ENCODE measurements at places on chromosomes 5 and 9.

DNA sequence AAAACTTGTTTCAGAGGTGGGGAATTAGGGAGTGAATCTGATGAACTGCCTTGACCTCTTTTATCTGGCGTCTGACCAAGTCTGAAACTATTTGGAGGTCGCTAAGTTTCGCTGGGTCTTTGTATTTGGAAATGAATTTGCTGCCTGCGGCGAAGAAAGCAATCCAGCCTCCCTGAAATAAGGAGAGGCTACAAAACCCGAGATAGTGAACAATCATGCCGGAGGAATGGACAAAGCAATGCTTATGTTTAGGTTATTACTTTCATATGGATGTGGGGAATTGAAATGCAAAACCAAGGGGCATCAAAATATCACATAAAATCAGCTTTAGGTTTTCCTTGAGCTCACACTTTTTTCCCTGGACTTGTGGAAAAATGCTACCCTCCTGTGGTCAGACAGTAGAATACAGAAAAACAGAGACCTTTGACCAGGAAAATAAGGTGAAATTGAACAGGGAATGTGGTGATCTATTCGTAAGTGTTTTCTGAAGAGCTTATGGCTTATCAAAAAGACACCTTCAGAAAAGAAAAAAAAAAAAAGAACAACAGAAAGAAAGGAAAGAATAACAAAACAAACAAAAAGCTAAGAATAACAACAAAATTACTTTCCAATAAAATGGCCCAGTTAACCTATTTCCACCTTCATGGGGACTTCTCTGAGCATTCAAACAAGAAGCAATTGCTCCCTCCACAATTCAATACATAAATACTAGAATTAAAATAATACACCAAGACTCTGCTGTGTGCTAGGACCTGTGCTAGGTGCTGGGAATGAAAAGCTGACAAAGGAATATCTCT lies 68.6 kb upstream of the DPYSL3 start:
- DNase-seq: no peak

GRCh38 chr9:17587113-17587512 lies 8.2 kb downstream of the SH3GL2 start:
- DNase-seq: no peak

DNA sequence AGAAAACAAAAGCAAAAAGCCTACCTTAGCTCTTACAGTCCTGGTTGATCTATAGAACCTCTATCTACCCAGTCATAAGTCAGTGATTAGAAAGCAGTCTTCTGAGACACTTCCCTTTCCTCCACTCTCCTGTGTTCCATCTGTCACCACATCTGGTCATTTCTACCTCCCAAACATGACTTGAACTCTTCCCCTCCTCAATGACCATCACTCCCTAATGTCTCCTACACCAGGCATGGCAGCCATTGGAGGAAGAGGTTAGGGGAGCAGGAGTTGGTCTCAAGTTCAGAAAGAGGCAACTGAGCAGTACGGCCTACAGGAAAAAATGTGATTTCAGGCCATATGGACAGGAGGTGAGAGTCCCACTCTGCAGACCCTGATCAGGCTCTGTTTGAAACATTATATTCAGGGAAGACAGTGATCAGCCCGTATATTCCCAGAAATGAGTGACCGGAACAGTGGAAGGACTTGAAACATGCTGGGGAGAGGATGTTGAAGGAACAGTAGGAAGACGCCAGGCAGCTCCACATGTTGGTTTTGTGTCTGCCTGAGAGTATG lies 12.0 kb downstream of the ABLIM3 start:
- no peak for DNase-seq

DNA sequence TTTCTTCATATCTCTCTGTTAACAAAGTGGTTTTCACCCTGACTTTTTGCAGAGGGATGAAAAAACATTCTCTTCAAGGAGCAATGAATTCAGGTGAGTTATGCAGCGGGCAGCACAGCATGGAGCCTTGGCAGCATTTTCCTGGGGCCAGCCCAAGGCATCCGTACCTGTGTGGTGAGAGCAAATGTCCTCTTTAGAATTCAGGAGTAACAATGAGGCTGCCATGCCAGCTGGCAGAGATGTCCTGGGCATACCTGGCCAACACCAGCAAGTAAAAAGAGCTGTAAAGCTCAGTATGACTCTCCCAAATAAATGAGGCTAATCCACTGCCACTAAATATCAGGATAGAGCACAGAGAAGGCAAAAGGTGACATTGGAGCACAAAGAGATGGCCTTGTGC lies 277.6 kb upstream of the TRPC7 start:
- no peak for DNase-seq

- no peak for DNase-seq
These were observed 231.7 kb upstream of the CDH12 start for GRCh38 chr5:23084815-23085214.

GRCh38 chr5:105695941-105696340 lies 1974.8 kb downstream of the EFNA5 start:
- no peak for DNase-seq

- no peak for DNase-seq
These were observed 151.7 kb upstream of the ELL2 start for GRCh38 chr5:96113170-96113939.

DNA sequence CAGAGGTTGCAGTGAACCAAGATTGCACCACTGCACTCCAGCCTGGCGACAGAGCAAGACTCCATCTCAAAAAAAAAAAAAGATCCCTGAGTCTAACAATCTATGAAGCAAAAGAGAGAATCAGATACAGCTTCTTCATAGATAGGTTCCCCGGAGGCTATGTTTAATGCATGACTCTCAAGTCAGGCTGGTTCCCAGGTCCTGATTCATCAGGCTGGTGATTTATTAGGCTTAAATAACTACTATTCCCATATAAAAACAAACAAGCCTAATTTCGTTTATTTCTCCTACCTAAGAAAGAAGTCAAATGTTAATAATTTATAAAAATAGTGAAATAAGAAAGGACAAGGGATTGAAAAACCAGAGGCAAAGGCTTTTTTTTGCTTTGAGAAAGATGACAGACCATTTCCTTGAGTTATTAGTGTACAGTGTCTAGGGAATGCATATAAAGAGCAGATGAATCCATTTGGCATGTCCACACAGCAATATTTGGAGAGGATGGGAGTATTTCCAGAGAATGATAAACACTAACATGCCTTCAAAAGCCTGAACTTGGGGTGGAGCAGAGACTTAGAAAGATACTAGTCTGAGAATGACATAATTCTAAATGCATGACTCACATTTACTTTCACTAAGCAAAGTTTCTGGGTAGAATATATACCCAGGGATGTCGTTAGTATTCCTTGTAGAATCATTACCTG lies 115.3 kb downstream of the NREP start:
- no peak for DNase-seq

DNA sequence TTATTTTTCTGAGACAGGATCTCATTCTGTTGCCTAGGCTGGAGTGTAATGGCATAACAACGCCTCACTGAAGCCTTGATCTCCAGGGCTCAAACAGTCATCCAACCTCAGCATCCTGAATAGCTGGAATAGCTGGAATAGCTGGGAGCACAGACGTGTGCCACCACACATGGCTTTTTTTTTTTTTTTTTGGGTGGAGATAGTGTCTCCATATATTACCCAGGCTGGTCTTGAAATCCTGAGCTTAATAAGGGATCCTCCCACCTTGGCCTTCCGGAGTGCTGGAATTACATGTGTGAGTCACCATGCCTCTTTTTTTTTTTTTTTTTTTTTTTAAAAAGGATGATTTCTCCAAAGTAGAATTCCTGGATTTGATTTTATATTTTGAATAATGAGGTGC lies 60.7 kb downstream of the NSD1 start:
- DNase-seq: no peak

- DNase-seq: no peak
These were observed 119.8 kb upstream of the PPP1R26 start for GRCh38 chr9:135359764-135360163.

GRCh38 chr9:20948703-20949102 lies 82.7 kb downstream of the HACD4 start:
- DNase-seq: no peak

DNA sequence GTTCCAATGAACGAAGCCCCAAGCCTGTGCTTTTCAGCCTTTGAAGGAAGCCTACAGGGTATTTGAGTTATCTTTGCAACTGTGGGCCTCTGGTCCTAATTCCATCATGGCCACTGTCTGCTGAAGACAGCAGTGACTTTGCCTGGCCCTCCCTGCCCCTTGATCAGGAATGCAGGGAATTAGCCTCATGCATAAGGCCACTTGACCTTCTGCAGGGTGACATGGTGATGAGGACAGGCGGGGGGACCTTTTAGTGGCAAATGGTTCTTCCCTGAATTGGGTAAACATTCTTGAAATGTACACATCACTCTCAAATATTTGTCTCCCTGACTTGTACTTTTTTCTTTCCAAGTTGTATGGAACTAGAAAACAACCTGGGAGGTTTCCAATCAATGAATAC lies 25.2 kb upstream of the XPA start:
- DNase-seq: no peak

- no peak for DNase-seq
These were observed 148.4 kb downstream of the ADAMTSL1 start for GRCh38 chr9:18622186-18622836.

DNA sequence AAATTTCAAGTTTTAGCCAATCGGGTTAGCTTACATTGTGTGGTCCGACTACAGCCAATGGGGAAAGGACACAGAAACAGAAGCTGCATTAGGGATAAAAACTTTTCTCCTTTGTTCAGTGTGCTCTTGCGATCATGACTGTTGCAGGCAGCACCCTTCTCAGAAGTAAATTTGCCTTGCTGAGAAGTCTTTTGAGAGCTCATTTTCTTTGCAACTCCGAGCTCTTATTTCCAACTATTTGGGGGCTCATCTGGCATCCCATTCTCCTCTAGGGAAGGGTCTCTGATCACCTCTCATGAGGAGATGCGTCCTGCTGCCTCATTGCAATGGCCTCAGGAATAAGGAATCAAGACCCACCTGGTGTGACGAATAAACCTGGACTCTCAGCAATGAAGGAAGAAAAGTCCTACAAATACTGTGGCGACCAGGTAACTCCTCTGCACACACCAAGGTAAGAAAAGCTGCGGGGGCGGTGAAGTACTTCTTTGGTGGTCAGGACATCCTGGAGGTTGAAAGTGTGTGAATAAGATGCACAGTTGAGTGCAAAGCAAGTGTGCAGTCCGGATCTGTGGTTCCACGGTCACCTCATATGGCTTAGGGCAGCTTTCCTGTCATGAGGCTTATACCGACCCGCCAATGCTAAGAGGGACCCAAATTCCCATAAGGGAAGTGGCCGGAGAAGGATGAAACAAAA lies 20.4 kb downstream of the CNOT8 start:
- DNase-seq: no peak

- no peak for DNase-seq
These were observed 194.2 kb downstream of the AGTPBP1 start for GRCh38 chr9:85547599-85547998.

GRCh38 chr5:106656821-106657220 lies 1013.9 kb downstream of the EFNA5 start:
- no peak for DNase-seq
